ENCODE measurements at places on chromosomes 1 and 21.

- DNase-seq, result no peak
Measured at GRCh38 chr1:167104256-167104633, 10.4 kb downstream of the STYXL2 start.

GRCh38 chr1:232322162-232322734, 307.7 kb downstream of the SIPA1L2 start:
- DNase-seq, result no peak

- no peak for DNase-seq
Measured at GRCh38 chr1:67685558-67686266, 711 bp downstream of the GADD45A start.

DNA sequence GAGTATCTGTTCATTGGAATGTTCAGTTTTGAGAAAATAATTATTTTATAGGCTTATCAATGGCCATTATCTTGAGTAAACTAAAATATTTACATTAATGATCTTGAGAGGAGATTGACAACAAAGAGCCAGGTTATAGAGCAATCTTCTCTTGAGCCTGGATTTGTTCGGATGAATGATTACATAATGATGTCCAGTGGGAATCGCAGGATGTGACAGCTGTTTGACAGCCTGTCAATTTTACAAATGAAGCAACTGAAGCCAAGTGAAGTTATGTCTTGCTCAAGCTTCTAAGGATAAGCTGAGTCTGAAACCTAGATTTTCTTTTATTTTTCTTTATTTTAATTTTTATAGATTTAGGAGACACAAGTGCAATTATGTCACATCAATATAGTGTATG, 52.1 kb upstream of the BACH1 start:
- no peak for DNase-seq

DNA sequence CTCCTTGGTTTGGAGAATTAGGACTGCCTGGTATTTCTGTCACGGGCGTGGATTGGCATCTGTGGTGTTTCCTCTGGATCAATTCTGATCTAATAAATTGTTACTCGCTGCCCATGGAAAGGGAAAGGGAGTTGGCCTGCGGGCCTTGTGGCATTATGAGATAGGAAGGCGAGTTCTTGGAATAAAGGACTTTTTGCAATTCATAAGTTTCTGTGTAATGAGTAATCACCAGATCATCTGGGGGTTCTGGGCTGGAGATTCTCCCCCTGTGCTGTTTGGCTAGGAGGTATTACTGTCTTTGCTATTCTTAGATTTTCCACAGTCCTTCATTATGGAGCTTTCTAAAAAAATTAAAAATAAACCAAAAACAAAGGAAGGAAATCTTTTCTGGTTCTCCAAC, 315.9 kb downstream of the CAMTA1 start:
- no peak for DNase-seq

DNA sequence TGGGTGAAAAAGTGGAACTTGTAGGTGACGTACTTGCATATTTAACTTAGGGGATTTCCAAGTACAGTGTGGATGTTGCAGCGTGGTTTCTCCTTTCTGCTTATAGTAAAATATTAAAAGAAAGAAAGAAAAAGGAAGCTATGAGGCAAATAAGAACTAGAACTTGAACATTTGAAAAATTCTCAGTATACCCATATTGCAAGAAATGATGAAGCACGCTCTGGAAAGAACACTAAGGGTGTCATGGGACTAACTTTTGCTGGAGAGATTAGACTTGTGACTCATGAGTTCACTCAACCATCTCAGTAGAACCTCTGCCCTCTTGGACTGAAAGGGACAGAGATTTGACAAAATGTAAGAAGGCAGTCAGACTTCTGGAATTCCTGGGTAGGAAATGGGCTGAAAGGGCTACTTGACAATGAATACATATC, 704.5 kb upstream of the ADGRL4 start:
- DNase-seq, result no peak

Data from stimulated activated CD4-positive, alpha-beta T cell treated with anti-CD3 and anti-CD28 coated beads, Interleukin-12 subunit alpha, Interleukin-12 subunit beta, amount 100 ng/mL, for 48 hours (primary cell).